ENCODE measurements at places on chromosomes 5 and 9. TPM values are rescaled to one million over a fixed set of nuclear protein-coding genes. Genes with fewer than 3 reads are reported as not detected.

The SPRY4 gene
- total RNA-seq, result 42.0 TPM

The ZBED3 gene
- 0.65 TPM for total RNA-seq

The FLT4 gene
- total RNA-seq, result under 0.01 TPM

The GABRA1 gene
- total RNA-seq, result not detected

The PFN3 gene
- not detected for total RNA-seq
